Astrocyte (in vitro differentiated cells and primary cell): ENCODE measurements at places on chromosomes 4 and X.

- DNase-seq, result no peak
Observed at GRCh38 chrX:39967348-39967747, 130.4 kb downstream of the BCOR start.

- DNase-seq, result no peak
Observed at GRCh38 chr4:144179152-144179739, 38.7 kb upstream of the GYPA start.

- no peak for DNase-seq
Observed at GRCh38 chrX:13414006-13414647, 94.3 kb upstream of the ATXN3L start.

DNA sequence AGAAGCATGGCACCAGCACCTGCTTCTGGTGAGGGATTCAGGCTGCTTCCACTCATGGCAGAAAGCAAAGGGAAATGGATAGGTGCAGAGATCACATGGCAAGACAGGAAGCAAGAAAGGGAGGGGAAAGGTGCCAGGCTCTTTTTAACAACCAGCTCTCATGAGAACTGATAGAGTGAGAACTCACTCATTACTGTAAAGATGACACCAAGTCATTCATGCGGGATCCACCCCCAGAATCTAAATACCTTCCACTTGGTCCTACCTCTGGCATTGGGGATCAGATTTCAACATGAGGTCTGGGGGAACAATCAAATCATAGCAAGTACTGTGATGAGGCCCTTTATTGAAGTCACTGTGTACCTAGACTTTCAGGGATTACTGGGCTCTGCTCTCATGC is 72.0 kb upstream of the PRDM5 start:
- no peak for DNase-seq

- DNase-seq, result no peak
Observed at GRCh38 chr4:125169192-125169591, 145.6 kb upstream of the FAT4 start.

DNA sequence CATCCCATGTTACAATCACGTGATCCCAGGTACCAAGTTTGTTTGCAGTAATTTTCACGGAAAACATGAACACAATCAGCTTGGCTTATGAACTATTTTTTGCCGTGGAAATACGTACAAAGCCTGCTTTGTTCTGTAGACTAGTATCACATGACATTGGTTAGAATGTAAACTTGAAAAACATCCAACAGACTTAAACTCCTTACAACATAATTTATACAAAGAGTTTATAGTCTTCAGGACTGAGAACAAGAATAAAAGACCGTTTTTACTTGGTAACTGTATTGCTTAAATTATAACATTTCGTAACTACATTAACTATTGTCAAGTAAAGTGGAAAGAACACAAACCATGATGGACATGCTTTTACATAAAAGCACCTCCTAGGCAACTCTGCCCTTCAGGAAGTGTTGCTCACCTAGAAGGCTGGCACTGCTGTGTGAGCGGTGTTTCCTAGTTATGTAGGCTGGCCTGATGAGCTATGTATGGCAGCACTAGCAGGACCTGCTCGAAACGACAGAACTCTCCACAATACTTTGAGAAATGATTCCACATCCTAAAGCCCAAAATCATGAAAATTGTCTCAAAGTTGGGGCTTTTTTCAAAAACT is 41.8 kb upstream of the WDR1 start:
- no peak for DNase-seq

- DNase-seq, result peak; percentile 60
Observed at GRCh38 chr4:43234626-43235415, 342.3 kb downstream of the GRXCR1 start.

- DNase-seq, result no peak
Observed at GRCh38 chrX:42399632-42400024, 378.3 kb downstream of the PPP1R2C start.

DNA sequence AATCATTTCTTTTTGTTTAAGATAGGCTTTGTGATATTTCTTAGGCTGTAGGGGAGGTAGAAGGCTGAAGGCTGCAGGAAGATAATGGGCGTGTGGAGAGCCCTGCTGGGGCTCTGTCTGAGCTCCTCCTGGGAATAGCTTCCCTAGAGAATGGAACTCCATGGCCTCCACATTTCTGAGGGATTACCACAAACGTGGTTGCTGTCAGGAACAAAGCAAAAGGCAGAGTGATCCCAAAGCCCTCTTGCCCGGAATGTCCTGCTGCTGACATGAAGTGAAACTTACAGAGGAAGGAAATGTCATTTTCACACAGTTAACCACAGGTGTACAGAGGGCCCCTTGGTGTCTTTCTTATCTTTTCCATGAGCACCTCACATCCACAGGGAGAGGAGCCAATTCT is 89.3 kb downstream of the DDIT4L start:
- no peak for DNase-seq

GRCh38 chrX:67720344-67720743 is 176.5 kb downstream of the AR start:
- DNase-seq, result peak; percentile 30

GRCh38 chrX:101394372-101394771 is 3.6 kb downstream of the RPL36A start:
- DNase-seq, result no peak

DNA sequence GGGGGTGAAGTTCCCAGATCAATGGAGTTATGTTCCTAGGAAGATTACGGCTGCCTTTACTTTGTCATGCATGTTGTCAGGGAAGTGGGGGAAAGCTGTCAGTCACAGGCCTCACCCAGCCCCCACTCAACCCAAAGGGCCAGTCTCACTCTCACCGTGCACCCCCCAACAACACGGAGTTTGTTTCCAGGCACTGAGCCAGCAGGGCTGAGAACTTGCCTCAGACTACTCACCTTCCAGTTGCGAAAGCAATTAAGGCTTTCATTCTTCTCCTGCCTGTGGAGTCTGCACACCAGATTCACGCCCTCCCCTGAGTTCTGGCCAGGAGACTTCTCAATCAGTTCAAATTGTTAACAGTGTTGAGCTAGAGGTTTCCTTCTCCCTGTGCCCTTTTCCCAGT is 114.3 kb downstream of the SH3BGRL start:
- DNase-seq, result peak; percentile 43

DNA sequence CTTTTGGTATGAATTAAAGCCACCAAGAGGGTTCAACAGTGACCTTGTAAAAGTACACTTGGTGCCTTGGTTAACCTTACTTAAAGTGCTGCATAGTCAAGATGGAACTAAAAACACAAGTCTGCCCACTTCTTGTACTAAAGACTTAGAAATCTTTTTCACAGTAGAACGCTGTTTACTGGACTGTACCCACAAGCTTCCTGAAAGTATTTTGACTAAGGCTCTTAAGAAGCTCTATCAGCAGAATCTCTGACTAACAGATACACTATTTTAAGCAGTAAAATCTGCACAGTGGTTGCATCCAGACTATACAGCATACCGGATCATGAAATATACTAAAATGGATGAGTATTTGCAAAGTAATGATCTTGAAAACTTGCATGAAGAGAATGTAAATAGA is 7.2 kb downstream of the RAB28 start:
- peak; percentile 92 for DNase-seq

DNA sequence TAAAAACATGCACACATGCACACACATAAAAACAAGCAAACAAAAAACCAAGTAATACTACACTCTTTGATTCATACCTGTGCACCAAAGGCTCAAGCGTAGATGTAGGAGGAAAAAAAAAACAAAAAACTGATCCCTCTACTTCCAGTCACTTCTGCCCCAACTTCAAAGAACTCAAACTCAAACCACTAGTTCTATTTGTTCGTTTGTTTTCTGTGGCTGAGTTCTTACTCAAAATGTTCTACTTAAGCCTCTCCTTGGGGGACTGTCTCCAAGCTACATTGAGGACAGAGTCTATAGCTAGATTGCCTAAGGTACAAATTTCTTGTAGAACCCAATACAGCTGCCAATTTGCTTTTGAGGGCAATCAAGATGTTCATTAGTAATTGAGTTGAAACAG is 171.0 kb upstream of the ATOH1 start:
- no peak for DNase-seq

- DNase-seq, result no peak
Observed at GRCh38 chr4:169340834-169341233, 70.1 kb upstream of the SH3RF1 start.

- DNase-seq, result no peak
Observed at GRCh38 chr4:11720292-11720691, 291.6 kb upstream of the HS3ST1 start.

- DNase-seq, result peak; percentile 52
Observed at GRCh38 chrX:24259544-24260240, 54.2 kb downstream of the SUPT20HL2 start.

GRCh38 chr4:179631321-179631720 is 2189.1 kb upstream of the AGA start:
- no peak for DNase-seq

DNA sequence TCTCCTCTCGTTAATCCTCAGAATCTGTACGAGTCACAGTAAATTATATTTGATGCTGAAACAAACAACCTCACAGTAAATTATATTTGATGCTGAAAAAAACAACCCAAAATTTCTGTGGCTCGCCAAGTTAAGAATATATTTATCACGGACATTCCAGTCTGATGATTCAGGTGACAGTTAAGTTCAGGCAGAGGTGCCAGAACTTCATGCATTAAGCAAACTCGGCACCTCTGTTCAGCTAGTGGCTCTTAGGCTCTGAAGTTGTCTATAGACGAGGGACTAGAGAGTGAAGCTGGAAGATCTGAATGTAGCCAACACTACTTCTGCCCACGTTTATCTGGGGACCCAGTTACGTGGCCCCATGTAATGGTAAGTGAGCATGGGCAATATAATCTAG is 132.2 kb upstream of the AGA start:
- DNase-seq, result peak; percentile 80

DNA sequence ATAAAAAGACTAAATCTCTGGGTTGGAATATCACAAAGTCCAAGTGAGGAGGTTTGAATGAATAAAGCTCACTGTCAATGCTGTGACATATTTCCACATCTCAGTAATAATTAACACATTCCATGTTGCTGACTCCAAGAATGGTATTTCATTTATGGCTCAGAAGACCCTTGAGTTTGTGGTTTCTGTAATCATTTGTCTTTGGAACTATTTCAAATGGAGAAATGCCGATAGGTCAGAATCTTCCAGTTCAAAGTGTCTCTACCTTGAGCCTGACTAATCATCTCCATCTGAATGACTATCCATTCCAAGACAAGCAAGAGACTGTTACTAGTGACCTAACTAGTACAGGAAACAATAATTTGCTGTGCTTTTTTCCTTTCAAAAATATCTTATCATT is 24.2 kb upstream of the SLC2A9 start:
- DNase-seq, result peak; percentile 84

DNA sequence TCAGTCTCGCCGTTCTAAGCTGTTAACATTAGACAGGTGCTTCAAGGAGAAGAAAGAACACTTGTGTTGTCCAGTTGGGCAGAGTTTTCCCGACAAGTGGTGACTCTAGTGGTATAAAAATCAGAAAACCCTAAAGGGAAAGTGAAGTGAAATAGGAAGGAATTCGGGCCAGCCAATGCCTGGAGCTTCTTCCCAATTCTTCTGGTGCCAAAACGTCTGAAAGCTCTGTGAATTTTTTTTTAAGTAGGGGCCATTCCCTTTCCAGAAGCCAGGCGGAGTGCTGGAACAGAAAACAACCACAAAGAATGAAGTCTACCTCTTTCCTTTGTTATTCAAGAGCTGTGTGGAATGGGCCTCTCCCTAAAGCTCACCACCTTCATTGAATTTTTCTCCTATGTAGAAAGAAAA is 43.1 kb upstream of the PPARGC1A start:
- DNase-seq, result peak; percentile 67

DNA sequence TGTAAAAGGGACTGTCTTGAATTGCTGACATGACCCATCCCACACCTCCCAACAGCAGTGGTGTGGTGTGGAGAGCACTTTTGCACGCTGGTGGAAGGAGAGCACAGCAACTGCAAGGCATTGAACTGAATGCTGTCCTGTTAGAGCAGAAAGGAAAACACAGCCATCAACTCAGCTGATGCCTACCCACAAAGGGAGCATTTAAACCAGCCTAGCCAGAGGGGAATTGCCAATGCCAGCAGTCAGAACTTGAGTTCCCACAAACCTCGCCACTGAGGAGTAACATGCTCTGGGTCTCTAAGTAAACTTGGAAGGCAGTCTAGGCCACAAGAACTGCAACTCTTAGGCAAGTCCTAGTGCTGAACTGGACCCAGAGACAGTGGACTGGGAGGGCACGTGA is 31.9 kb downstream of the MAGED4 start:
- no peak for DNase-seq

GRCh38 chr4:148573296-148573695 is 131.1 kb upstream of the NR3C2 start:
- no peak for DNase-seq

DNA sequence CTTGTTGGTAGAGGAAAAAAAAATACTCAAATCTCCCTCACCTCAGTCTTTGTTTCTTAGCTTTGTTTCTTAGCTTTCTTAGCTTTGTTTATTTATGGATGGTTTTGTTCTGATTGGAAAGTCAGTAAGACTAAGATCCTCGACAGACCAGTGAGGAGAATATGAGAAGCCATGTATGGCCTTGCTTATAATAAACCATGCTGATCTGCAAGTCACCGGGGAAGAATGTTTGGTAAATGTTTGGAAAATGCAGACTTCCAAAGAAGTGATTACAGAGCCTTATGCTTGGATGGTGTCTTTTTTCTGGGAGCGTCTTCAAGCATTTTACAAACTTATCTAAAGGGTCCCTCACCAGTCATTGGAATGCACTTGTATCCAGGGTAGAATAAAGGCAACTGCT is 90.1 kb upstream of the NOCT start:
- DNase-seq, result no peak

DNA sequence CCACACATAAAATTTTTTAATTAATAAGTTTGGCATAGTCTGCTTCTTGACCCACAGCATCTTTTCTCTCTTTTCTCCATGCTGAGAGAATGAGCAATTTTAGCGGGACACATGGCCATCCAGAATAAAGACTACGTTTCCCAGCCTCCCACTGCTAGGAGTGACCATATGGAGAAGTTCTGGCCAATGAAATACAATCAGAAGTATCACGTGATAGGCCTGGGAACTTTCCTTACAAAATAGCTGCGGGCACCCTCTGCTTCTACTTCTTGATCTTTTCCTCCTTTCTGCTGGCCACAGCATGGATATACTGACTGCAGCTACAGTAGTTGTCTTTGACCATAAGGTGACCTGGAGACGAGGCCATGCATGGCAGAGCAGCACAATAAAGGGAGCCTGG is 348.0 kb downstream of the BCOR start:
- no peak for DNase-seq

GRCh38 chr4:10688846-10689245 is 4.3 kb upstream of the CLNK start:
- no peak for DNase-seq

DNA sequence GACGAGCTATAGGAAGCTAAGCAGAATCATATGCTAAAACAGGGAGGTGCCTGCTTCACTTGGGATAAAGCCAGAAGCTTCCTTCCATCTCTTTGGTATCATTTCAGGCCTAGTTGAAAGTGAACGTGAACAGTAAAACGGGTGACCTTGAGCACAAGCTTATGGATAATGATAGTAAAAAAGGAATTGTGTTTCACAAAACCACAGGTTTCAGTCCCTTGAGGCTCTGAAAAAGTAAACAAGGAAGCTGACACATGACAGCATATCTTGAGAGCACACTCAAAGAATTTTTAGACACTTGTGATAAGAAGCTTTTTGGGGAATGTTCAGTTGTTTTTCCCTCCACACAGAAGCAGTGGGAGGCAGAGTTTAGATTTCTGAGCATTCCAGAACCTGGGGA is 286.1 kb downstream of the DCHS2 start:
- DNase-seq, result no peak
